CD4-positive, CD25-positive, alpha-beta regulatory T cell (primary cell): ENCODE measurements at places on chromosomes 6 and 20. TPM values are rescaled to one million over a fixed set of nuclear protein-coding genes. Genes with fewer than 3 reads are reported as not detected.
A peak's percentile ranks its signal among the peaks of the same experiment; 100 is the strongest.

Gene SEMG1
- total RNA-seq = not detected

- no peak for DNase-seq
These were observed 749.7 kb downstream of the MAFB start for GRCh38 chr20:39939241-39939865.

GRCh38 chr6:53692172-53692571, 26.6 kb upstream of the KLHL31 start:
- DNase-seq = no peak

DNA sequence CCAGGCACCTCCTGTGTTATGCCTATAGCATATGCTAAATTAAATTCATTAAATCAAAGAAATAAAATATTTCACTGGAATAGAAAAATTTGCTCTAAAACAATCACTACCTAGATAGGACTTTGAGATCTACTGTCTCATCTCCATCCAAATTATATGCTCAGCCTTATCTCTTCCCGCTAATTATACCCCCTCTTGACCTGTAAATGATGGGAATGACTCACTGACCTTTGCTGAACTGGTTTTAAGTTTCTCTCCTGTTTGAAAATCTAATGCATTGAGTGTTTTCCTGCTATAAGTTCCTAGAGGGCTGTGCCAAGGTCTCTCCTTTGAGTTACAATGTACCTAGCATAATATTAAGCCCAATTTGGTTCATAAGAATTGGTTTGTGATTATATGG, 110.1 kb downstream of the BMP2 start:
- DNase-seq = no peak

GRCh38 chr6:16871047-16871446, 109.8 kb upstream of the ATXN1 start:
- no peak for DNase-seq

DNA sequence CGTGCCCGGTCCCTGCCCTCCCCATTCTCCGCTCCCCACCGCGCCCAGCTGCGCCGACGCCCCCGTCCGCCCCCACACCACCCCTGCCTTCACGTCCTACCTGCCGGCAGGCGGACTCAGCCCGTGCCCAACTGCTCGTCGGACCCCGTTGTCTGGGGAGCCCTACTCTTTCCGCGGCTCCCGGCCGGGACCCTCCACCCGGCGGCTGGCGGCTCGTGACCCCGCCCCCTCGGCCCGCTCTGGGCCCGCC, at the start of gene SERAC1:
SERAC1 (minus strand) TSS at position 223 of the 250 bp plus-strand sequence. CDS start 9,899 bp downstream, outside the sequence.
- no peak for DNase-seq

Gene SLC17A5
- 7.4 TPM for total RNA-seq

GRCh38 chr20:58224974-58225373, 3.5 kb downstream of the ANKRD60 start:
- DNase-seq = no peak

DNA sequence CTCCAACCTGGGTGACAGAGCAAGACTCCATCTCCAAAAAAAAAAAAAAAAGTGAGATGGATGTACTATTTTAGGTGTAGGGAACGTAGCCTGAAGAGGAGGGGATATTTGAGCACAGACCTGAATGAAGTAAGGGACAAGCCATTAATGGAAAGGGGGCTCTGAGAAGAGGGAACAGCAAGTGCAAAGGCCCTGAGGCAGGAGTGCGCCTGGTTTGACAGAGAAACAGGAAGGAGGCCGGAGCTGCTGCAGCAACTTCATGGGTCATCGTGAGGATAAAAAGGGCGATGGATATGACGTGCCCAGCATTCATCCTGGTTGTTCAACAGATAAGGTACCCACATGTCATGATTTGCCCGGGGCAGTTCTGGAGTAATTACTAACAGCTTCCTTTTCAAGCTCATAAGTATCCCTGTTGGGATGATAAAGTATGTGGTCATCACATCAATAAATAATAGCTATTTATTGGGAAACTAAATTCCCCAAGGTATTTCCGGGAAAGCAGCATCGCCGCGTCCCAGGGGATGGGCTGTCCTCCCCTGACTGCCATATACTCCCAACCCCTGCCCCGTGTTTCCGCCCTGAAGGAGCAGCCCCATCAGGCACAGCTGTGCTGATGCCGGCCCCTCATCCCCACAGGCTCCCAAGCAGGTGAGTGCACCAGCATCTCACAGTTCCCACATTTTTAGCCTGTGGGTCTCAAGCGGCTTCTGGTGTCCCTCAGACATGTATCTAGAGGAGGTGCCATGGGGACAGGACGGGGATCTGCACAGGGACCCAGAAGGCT, 43.4 kb downstream of the DLGAP4 start:
- no peak for DNase-seq

Gene HIVEP2
- 76.7 TPM for total RNA-seq

DNA sequence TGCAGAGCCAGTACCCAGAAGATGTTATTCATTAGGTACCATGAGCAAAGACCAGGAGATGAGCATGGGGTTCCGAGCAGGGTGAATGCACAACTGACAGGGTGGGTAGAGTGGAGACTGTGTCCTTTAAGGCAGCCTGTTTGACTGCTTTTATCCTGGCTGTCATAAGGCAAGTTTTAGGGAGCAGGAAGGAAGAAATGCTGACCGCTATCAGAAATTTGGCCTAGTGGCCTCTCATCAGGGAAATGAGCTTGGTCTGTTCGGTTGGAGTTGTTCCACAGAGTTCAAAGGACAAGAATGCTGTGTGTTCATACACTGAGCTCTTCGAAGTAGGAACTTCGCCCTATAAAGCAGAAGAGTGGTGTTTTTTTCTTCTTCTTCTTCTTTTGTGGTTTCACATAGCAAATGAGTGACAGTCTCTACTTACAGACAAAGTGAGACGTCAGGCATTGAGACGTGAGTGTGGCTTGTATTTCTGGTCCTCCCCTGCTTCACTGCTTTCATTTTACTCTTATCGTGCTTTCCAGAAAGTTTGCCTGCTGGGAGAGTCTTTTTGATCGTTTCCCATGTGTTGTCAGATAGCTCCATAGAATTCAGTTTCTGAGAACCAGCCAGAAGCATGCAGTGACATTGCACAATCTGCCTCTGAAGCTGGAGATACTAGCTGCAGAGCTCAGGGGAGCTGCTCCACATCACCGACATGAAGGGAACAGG, at the start of gene CASS4:
CASS4 (plus strand) TSS at position 502 of the 714 bp plus-strand sequence; CDS start at position 701, 199 bp downstream.
- peak; percentile 62 for DNase-seq

- no peak for DNase-seq
These were observed 37.8 kb downstream of the EIF2S2 start for GRCh38 chr20:34074101-34074760.

Gene MUC21
- not detected for total RNA-seq

DNA sequence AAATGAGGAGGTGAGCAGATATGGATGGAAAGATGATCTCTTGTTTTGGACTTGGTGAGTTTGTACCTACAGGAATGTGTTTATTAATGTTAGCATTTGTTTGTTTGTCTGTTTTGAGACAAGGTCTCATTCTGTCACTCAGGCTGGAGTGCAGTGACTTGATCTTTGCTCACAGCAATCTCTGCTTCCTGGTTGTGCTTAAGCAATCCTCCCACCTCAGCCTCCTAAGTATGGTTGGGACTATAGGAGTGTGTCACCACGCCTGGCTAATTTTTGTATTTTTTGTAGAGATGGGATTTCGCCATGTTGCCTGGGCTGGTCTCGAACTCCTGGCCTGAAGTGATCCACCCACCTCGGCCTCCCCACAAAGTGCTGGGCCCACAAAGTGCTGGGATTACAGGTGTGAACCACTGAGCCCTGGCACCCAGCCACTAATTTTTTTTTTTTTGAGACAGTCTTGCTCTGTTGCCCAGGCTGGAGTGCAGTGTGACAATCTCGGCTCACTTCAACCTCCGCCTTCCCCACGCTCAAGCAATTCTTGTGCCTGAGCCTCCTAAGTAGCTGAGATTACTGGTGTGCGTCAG, 7.1 kb downstream of the CASP8AP2 start:
- DNase-seq = no peak

Gene C20orf144
- total RNA-seq = not detected

DNA sequence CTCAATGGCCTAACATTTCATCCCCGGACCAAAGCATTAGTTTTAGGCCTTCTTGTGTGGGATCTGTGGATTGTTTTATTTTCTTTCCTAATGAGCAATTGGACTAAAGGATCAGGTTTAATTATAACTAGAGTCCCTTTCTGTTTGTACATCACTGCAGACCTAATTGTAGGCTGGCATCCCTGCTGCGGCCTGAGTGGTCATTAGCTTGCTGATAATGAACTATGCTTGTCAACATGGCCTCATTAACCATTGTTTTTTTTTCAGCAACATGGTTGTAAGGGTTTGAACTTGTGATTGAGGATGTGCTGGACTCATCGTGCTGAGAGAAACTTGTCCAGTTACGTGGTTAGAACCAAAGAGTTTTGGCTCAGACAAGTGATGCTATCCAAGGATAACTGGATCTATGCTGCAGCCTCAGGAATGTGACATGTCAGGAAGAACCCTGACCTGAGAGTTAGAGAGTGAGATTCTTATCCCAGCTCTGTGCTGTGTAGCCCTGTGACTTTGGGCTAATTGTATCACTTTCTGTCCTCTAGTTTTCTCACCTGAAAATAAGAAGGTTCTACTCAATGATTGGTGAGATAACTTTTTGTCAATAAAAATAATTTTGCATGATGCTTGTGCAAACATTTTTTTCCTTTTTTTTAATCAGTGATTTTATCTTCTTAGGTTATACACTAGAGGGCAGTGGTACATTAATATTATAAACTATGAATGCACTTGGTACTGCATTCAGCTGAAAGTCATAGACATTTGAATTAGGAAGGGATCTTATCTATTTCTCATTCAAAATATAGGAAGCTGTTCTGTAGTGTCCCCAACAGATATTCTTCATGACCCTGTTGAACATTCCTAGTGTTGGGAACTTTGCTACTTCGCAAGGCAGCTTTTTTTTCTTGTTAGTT, 140.9 kb downstream of the RNF144B start:
- DNase-seq = no peak

GRCh38 chr20:12391099-12391498, 473.4 kb downstream of the BTBD3 start:
- no peak for DNase-seq

DNA sequence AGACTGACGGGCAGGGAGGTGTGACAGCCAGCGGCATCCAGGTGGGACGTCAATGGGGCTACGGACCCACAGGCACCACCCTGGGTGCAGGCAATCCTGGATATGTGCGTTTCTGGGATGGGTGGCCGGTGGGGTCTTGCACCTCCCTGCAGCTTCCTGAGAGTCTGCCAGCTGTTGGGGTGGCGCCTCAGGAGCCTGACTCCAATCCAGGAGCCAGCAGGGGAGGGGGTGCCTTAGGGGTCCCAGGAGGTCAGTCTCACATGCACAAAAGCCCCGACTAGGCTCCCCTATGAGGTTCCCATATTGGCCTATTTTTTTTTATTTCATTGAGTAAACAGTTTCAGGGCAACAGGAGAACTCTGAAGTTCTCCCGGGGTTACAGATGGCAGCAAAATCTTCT, 73.3 kb downstream of the GINS1 start:
- no peak for DNase-seq

Gene ECI2
- 18.8 TPM for total RNA-seq

Gene BPIFB3
- total RNA-seq = not detected

Gene CENPW
- total RNA-seq = 4.5 TPM

GRCh38 chr6:45116714-45117410, 211.3 kb upstream of the RUNX2 start:
- no peak for DNase-seq

Gene LIME1
- total RNA-seq = 237 TPM

- DNase-seq = no peak
These were observed 26.2 kb downstream of the RRAGD start for GRCh38 chr6:89385846-89386245.

DNA sequence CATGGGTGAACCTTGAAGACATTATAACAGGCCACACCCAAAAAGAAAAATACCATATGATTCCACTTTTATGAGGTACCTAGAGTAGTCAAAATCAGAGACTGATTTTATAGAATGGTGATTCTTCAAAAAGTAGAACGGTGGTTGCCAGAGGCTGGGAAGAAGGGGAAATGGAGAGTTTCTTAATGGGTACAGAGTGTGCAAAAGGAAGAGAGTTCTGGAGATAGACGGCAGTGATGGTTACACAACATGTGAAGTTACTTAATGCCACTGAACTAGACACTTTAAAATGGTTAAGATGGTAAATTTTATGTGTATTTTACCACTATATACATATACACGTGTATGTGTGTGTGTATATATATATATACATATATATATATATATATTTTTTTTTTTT, 80.8 kb downstream of the PRND start:
- no peak for DNase-seq

- no peak for DNase-seq
These were observed 179.6 kb upstream of the SPTLC3 start for GRCh38 chr20:12829170-12829569.

DNA sequence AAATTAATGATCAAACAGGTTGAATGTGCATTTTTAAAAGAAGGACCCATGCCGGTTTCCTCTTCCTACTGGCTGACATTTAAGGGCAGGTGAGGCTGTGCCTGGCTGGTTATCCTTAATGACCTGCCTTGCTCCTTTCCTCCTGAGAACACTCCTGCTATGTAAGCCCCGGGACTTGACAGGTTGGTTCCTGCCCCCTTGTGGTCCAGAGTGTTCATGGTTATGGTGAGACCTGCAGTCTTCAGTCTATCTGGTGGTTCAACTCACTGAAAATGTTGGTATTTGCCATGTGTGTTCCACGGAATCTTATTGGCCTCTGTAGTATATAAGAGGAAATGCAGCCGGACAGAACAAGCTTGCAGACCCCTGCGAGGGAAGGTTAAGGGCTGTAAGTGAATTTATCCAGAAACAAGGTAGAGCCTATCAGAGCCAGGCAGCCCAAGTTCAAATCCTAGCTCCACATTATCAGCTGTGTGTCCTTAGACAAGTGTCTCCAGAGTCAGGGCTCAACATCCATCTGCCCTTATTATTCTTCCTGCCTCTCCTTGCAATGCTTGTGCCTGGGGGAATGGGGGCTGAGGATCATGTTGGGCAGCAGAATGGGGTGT, 5.2 kb upstream of the BPIFA3 start:
- DNase-seq = peak; percentile 50

GRCh38 chr6:88048578-88048977, 937 bp downstream of the SPACA1 start:
- DNase-seq = no peak

- no peak for DNase-seq
These were observed 35.0 kb upstream of the KIF16B start for GRCh38 chr20:16608277-16608650.

DNA sequence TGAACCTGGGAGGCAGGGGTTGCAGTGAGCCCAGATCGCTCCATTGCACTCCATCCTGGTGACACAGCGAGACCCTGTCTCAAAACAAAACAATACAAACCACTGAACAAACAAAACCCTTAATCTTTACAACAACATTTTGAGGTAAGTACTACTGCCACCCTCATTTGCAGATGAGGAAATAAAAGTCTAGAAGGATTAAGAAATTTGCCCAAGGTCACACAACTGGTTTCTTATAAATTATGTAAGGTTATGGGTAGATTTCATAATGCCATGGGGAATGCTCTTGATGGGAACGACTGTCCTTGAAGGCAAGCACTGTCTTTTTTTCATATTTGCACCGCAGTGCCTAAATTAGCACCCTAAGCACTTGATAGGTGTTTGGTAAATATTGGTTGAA, 13.8 kb upstream of the B4GALT5 start:
- DNase-seq = no peak

DNA sequence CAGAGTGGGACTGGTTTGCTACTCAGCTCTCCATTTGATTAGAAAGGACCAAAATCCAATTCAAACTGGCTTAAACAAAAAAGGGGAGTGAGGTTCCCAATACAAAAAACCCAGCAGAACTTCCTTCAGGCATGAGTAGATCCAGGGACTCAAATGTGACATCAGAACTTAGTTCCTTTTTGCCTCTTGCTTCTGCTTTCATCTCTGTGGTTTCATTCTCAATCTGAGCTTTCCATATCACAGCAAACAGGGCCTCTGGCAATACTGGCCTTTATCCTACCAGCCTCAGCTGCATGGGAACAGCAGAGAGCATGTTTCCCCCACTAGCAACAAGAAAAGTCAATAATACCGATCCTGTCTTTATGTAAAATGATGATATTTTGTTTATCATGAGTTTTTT, 28.6 kb upstream of the PRELID3B start:
- no peak for DNase-seq
